Epithelial cell of prostate (primary cell): ENCODE measurements at places on chromosomes 7 and 10.

GRCh38 chr10:14775656-14776055 is 959 bp upstream of the FAM107B start:
- no peak for DNase-seq

DNA sequence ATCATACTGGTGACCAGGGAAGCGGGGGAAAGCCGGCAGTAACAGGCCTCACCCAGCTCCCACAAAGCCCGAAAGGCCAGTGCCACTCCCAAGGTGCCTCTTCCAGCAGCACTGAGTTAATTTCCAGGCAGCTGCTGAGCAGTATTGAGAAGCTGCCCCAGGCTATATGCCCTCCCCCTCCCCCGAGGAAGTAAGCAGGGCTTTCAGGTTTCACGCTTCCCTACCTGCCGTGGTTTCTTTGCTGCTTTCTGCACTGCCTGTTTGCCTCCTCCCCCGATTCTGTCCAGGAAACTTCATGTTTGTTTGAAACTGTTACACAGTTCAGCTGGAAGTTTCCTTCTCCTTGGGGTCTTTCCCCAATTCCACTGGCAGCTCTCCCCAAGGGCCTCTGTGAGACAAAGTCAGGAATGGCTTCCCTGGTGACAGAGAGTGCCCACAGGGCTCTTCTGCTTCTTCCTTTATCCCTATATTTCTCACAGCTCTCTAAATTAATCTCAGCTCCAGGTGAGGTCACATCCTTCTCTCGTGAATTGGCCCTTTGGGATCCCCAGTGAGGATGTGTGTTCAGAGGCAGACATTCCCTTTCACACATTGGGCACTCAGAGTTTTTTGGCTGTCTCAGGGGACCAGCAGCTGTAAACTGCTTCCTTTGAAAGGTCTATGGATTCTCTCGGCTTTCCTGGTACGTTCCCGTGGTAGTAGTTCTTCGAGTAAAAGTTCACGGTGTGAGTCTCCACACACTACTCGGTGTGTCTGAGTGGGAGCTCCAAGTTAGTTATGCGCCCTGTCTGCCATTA is 19.4 kb downstream of the C1GALT1 start:
- DNase-seq, result no peak

GRCh38 chr7:69864274-69864673 is 266.0 kb downstream of the AUTS2 start:
- DNase-seq, result no peak

- no peak for DNase-seq
Observed at GRCh38 chr10:129861776-129862531, 102.1 kb downstream of the EBF3 start.

DNA sequence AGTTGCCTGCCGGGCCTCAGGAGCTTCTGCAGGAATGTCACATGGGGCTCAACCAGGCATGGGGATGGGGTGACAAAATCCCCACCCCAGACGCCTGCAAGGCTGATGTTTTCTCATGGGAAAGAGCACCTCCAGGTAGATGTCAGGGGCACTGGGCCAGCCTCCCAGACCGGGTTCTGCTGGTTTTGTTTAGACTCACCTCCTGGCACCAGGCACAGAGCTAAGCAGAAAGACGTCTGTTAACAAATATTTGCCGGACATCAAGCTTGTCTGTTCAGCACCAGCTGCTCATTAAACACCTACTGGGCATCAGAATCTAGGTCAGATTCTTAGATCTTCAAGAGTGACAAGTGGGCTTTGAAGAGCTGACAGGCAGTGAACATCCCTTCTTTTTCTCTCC is 34.9 kb upstream of the TCERG1L start:
- no peak for DNase-seq

- no peak for DNase-seq
Observed at GRCh38 chr10:43297534-43297933, 30.7 kb upstream of the RASGEF1A start.

- DNase-seq, result no peak
Observed at GRCh38 chr10:79407811-79408795, 37.3 kb downstream of the ZCCHC24 start.

- DNase-seq, result no peak
Observed at GRCh38 chr7:158556721-158557440, 30.7 kb downstream of the PTPRN2 start.

DNA sequence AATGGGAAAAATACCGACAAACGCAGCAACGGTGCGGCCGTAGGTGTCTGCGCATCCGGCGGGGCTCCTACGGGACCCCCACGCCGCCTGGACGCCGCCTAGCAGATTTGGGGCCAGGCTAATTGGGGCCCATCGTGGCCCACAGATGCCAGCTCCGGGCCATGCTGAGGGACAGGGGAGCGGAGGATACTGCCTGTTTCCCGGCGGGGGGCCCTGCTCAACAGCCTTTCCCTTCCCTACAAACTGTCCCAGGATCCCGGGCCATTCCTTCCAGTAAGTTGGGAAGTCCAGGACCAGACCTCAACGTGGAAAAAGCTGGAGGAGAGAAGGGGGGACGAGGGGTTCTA is 21.7 kb upstream of the GPER1 start:
- DNase-seq, result no peak

GRCh38 chr10:129968020-129968852 is 4.2 kb upstream of the EBF3 start:
- no peak for DNase-seq

DNA sequence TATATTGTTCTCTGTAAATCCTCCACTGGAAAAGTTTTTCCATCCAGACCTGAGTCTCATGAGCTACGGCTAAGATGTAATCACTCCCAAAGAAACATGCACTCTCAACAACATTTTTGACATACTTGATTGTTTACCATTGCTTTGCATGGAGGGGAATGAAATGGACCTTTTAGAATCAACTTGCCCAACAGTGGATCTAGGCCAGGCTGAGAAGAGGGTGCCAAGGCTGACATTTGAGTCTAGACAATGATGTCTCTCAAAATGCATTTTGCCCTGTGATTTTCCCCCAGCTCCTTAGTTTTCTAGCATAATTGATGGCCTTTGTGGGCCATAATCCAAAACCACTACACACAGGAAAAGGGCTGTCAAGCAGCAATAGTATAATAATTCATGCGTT is 297.9 kb upstream of the KLF6 start:
- no peak for DNase-seq

GRCh38 chr7:99352247-99352646 is 22.3 kb upstream of the ARPC1B start:
- DNase-seq, result no peak

GRCh38 chr7:22443370-22444180 is 56.4 kb downstream of the STEAP1B start:
- no peak for DNase-seq

DNA sequence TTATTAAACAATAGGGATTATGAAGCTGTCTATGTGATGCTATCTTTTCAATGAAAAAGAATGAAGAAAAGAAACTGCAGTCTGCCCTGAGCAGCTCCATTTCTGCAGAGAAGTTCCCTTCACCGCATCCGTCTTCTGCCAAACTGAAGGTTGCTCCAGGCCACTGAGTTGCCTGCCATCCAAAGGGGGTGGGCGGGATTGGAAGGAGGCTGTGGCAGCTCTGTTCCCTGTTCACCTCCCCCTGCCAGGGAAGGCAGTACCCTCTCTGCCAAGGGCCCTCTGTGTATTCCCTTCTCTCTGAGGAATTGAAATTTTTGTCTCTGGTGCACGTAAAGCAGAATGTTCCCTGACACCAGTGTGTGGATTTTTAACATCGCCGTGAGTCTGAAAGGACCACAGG is 243.1 kb upstream of the GHITM start:
- DNase-seq, result no peak

DNA sequence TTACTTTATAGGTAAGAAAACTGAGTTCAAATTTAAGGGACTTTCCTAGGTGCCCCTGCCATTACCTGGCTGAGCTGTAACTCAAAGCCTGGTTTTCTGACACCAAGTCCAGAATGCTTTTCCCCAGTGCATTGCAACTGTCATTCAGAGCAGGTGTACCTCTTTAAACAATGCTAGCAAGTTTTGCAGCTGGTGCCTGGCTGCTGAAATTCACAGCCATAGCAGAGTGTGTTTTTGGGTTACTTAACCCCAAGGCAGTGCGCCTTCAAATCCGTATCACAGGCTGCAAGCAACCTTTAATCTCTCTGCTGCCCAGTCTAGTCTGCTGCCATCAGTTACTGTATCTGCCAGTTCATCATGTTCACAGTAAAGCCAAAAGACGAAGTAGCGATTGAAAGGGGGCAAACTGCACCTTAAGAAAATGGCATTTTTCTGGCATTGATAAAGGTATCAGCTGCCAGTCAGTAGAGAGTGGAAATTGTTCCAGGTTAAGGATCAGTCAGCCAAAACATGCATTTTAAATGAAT is 265.4 kb downstream of the CSTF2T start:
- no peak for DNase-seq

DNA sequence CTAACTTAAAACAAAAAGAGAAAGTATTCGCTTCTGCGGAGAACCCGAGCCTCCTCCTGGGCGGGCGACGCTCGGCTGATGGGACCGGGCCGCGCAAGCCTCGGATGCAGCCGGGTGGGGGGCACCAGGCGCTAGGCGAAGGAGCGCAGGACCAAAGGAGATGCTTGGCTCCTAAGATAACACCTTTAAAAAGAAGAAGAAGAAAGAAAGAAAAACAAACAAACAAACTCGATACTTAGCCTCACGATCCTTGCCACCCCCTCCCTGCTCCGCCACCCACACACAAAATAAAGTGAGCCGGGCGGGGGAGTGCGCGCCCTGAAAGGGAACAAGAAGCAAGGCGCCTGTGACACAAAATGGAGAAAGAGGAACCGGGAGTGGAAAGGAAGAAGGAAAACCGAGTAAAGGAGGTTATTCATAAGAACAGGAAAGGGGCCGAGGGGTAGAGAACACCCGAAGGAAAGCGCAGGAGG is 34.0 kb upstream of the EBLN1 start:
- DNase-seq, result no peak

DNA sequence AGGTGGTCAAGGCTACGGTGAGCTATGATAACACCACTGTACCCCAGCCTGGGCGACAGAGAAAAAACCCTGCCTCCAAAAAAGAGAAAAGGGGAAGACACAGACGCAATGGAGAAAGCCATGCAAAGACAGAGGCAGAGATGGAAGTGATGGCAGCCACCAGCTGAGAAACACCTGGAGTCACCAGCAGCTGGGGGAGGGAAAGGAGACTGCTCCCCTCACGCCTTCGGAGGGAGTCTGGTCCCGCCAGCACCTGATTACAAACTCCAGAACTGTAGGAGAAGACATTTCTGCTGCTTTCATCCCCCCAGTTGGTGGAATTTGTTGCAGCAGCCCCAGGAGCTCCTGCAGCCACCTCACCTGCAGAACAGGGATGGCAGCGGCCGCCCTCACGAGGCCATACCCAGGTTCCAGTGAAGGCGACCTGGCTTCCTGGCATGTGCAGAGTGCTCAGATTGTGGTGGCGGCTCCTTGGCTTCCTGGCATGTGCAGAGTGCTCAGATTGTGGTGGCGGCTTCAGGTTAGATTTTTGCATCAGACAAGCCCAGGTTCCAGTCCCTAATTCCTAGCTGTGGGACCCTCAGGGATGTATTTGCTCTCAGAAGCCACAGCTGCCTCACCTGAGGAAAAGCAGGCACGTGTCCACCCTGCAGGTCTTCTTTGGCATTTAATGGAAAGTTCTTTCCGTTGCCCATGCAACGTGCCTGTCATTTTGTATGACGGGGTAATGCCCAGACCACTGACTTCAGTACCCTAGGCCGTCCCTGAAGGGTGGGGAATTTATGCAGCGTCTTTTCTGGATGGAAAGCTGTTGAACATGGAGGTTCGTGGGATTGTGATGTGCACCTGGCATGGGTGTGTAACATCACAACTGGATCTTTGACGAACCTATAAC is 182.9 kb downstream of the EBF3 start:
- no peak for DNase-seq

DNA sequence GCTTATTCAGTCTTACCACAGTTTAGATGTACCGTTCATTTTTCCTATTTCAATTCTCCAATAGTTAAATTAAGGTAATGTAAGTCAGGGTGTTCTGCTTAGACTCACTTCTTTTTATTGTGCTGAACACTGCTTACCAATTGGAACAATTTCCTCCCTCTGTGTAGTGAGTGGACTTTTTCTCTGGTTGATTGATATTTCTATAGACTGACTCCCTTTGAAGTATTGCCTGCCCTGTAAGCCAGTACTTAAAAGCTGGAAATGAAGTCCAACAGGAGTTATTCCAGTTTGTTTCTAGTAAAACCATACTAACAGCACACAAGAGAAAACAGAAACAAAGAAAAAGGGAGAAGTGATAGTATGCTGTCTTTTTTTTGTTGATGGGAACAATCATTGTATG is 1674.9 kb downstream of the REEP3 start:
- no peak for DNase-seq

DNA sequence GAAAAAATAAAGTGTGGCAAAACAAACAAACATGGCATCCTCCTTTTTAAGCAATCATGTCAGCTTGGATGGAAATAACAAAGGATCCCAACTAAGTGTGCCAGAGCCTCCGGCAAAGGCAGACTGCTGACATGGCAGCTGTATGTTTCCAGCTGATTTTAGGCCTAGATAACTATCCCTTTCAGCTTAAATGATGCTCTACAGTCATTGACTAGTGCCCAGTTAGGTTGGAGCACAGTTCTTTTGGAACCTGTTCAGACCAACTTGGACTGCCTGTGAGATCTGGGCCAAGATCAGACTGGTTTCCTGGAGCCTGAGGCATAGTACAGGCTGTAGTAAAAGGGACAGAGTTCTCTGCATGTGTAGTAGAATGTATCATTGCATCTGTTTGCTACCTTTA is 128.7 kb downstream of the DYNC1I1 start:
- no peak for DNase-seq

GRCh38 chr10:78991187-78991586 is 77.6 kb upstream of the ZMIZ1 start:
- peak; percentile 77 for DNase-seq

GRCh38 chr7:8387551-8388256 is 45.7 kb upstream of the NXPH1 start:
- DNase-seq, result no peak

DNA sequence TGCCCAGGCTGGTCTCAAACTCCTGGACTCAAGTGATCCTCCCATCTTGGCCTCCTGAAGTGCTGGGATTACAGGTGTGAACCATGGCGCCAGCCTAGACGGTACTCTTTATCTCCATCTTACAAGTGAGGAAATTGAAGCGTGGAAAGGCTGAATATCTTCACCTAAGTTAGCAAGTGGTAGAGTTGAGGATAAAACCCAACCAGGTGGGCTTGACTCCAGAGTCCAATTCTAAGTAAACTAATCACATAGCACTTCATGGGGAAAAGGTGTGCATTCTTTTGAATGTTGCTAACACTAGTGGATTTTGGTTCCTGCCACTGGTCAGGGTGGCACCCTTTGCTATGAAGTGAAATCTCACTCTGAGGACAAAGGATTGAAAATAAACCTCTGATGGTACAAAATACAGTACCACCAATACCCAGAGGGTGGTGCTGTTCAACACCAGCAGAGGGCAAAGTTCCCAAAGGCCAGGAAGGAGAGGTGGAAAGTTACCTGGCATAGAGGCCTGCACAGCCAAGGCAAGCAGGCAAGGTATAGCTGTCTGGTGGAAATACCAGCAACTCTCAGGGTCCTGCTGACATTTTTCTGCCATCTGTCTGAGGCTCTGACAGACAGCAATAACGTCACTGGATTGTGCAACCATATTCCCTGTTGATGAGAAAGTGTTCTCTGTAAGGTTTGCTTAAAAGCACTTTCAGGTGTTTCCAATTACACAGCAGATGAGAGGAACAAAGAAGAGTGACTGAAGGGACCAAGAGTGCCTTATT is 17.6 kb downstream of the ZDHHC16 start:
- DNase-seq, result no peak

GRCh38 chr10:10870523-10871241 is 147.0 kb upstream of the CELF2 start:
- no peak for DNase-seq
